ENCODE measurements at places on chromosomes 12 and 14.

GRCh38 chr12:32993404-32993803, 96.8 kb upstream of the PKP2 start:
- no peak for DNase-seq

GRCh38 chr14:24078146-24078545, 6.8 kb downstream of the CPNE6 start:
- DNase-seq = no peak

- DNase-seq = no peak
Observed at GRCh38 chr12:132423820-132424645, 65.9 kb upstream of the FBRSL1 start.

- DNase-seq = no peak
Observed at GRCh38 chr12:43329375-43329774, 222.6 kb downstream of the ADAMTS20 start.

DNA sequence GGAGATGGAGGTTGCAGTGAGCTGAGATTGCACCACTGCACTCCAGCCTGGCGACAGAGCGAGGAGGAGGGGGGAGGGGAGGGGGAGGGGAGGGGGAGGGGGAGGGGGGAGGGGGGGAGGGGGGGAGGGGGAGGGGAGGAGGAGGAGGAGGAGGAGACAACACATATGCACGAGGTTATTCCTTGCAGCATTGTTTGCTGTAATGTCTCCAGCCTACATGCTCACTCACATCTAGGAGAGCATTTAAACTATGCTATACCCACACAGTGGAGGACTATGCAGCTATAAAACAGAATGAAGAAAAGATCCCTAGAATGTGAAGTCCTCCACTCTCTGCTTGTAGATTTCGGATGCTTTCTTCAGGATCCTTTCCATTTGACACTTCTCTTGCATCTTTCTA, 3.5 kb upstream of the HIGD1C start:
- DNase-seq = no peak

DNA sequence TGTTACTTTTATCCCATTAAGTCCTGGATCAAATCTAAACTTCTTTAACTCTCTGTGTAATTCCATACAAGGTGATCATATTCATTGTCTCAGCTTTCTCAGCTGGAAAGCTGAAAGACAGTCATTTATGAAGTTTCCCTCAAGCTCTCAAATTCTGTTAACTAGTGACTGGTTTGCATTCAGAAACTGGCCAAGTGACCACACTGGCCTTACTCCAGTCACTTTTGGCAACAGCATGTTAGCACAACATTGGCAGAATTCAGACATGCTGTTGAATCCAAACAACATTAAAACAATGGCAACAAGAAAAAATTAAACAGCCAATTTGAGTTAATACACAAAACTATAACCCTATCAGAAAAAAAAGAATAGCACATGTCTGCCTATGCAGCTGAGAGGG, 343.3 kb downstream of the MDGA2 start:
- DNase-seq = no peak

DNA sequence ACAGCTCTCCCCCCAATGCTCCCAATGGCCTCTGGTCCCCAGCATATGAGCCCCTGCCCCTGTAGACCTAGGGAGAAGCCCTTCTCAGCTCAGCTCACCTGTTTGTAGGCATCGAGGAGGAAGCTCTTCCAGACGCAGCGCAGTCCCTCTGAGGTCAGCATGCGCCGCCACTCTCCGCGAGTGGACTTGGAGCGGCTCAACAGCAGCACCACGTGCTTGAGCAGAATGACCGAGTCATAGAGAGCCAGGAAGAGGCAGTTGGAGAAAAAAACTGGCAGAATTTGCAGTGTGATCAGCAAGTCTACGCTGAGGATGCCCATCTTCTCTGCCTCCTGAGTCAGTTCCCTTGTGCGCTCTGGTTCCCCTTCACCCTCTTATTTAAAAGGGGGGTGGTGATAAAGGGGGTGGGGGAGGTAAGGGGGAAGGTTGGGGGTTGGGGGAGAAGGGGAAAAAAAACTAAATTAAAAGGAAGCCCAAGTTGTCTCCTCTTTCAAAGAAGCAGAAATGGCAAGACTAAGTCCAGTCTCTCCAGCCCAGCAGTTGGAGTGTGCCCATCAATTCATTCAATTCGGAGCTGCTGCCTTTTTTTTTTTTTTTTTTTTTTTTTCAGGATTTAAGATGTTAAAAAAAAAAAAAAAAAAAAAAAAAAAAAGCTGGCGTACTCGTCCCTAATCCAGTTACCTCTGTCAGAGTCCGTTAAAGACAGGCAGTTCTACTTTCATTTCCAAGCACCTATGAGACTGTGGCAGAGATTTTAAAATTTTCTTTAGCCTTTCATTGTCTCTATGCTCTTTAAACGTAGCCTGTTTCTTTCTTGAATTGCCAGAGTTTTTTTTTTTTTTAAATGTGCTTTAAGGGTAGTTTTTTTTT, at the start of gene DIO2:
TSS of gene DIO2 (minus strand) at position 352 of the 870 bp plus-strand sequence. CDS start at position 320, 32 bp downstream.
- DNase-seq = no peak

DNA sequence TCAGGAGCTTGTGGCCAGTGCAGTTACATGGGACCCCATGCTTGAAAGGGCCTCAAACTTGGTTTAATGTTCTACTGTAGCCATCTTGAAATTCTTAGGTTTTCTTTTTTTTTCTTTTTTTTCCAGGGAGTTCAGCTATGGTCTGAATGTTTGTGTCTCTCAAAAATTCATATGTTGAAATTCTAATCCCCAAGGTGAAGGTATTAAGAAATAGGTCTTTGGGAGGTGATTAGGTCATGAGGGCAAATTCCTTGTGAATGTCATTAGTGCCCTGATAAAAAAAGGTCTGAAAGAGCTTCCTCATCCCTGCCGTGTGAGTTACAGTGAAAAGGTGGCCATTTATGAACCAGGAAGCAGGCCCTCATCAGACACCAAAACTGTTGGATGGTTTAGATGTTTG, 324.1 kb downstream of the C12orf75 start:
- no peak for DNase-seq

DNA sequence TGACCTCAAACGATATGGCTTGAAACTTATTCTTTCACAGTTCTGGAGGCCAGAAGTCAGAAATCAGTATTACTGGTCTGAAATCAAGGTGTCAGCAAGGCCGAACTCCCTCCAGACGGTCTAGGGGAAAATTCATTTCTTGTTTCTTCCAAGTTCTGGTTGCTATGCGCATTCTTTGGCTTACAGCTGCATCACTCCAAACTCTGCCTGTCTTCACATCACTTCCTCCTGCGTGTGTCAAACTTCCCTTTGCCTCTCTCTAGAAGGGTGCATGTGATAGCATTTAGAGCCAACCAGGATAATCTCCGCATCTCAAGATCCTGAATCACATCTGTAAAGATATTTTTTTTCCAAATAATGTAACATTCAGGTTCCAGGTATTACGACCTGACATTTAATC, 62.8 kb downstream of the DENND5B start:
- DNase-seq = no peak

GRCh38 chr12:112419297-112420133, 768 bp downstream of the PTPN11 start:
- peak; percentile 31 for DNase-seq

GRCh38 chr14:43480976-43481375, 1026.1 kb downstream of the FSCB start:
- no peak for DNase-seq

DNA sequence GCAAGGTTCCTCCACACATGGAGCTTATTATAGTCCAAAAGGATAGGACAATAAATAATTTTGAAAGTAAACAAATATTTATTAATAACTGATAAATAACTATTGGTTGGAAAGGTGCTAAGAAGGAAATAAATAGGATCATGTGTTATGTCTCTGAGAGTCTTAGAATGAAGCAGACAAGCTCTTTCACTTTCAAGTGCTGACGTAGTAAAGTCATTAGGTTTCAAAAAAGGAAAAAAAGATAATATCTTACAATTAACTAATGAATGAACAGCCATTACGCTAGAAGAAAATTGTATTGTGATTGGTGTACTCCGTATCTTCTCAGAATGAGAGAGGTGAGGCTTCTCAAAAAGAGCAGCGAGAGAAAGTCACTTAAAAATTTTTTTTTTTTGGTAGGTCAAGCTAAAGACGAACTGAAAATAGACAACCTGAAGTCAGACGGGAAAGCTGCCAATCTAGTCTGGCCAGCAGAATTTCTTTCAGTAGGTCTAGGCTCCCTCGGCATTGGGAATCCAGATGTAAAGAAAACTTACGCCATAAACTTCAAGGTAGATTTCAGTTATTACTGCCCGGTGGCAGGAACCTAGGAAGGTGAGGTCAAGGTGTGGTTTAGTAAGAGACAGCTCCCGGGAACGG, 583 bp upstream of the LEMD3 start:
- DNase-seq = no peak

GRCh38 chr14:38143659-38144505, 63.8 kb upstream of the SSTR1 start:
- DNase-seq = no peak

DNA sequence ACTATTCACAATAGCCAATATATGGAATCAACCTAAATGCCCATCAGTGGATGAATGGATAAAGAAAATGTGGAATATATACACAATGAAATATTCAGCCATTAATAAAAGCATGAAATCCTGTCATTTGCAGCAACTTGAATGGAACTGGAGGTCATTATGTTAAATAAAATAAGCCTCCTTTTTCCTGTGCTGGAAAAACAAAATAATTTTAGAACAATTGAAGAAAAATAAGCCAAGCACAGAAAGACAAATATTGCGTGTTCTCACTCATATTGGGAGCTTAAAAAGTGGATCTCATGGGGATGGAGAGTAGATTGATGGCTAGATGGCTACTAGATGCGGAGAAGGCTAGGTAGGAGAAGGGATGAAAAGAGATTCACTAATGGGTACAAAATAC, 6.3 kb upstream of the BTG1 start:
- DNase-seq = no peak

DNA sequence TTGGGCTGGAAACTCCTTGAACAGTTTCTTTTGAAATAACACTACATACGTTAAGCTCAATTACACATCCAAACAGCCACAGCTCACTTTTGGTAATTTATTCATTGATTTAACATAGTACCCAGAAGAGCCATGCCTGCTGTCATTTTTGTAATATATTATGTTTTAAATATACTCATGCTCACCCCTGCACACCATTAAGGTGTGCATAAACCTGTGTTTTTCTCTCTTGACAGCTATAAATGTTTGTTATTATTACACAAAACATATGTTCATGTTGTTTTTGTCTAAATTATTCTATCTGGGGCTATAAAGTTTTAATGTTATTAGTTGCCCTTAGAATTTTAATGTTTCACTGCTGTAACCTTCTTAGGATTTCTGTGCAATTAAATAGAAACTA, 296.1 kb downstream of the AKAP6 start:
- no peak for DNase-seq

GRCh38 chr14:30375296-30375892, 183.6 kb upstream of the G2E3 start:
- peak; percentile 6 for DNase-seq

DNA sequence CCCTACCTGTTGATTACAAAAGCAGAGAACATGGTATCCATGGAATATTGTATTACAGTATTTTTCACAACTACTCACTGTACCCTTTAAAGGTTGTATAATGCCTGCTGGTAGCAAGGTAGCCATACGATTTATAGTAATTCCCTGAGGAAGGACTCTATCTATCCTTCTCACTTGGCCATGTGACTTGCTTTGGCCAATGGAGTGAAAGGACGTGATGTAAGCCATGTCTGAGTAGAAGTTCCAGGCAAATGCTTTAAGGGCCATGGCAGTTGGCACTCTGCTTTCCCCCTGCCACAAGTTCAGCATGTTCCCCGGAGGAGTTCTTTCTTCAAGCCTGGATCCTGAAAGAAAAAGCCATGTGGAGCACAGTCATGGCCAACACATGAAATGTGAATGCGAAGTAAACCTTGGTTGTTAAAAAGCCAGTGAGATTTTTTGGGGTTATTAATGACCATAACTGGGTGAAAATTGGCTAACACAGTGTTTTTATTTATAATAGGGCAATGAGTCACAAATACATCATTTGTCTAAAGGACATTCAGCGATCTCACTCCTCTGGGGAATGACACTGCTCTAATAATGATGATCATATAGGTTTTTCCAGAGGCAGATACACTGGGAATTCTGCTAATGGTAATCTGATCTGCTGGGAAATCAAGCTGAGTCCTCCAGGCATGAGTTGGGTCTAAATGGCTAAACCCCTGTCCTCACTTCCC, 67.4 kb upstream of the SLC38A2 start:
- DNase-seq = no peak

DNA sequence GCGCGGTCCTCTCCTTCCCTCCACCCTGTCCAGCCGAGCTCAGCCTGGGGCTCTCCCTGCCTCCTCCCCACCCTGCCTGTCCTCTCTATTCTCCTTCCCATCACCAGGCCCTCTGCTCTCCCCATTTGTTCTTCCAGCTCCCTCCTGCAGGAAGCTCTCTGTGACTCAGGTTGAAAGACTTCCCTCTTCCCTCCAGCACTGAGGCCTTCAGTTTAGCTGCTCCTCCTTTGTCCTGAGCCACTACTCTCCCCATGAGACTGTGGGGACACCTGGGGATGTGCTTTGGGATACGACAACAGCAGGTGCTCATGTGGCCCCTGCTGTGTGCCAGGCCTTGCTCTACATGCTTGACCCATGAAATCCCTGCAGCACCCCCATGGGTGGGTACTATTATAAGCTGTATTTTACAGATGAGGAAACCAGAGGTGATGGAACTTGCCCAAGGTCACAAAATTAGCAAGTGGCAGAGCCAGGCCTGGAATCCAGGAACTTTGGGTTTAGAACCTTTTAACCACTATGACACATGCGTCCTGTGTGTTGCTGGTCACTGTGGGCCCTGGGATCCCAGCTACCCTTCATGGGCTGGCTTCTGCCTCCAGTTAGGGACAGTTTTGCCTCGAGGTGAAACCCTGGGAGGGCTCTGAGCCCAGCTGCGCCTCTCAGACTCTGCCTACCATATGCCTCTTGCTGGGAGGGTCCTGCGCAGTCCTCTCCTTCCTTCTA, 5.5 kb downstream of the KRT80 start:
- DNase-seq = no peak

- DNase-seq = no peak
Observed at GRCh38 chr14:49294621-49295148, 291.5 kb downstream of the RPS29 start.

DNA sequence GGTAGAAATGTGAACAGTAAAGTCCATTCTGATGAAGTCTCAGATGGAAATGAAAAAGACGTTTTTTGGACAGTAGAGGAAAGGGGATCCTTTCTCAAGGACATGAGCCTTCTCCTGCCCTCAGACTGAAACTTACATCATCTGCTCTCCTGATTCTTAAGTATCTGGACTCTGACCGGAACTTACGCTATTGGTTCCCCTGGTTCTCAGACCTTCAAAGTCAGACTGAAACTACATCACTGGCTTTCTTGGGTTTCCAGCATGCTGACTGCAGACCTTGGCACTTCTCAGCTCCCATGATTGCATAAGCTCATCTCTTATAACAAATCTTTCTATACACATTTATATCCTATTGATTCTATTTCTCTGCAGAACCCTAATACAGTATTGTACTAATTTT, 291.0 kb downstream of the SNAPC1 start:
- DNase-seq = no peak
